Stimulated activated CD4-positive, alpha-beta T cell treated with anti-CD3 and anti-CD28 coated beads, TNF-alpha, amount 100 ng/mL, for 48 hours (primary cell): ENCODE measurements at places on chromosomes 12 and 14.

DNA sequence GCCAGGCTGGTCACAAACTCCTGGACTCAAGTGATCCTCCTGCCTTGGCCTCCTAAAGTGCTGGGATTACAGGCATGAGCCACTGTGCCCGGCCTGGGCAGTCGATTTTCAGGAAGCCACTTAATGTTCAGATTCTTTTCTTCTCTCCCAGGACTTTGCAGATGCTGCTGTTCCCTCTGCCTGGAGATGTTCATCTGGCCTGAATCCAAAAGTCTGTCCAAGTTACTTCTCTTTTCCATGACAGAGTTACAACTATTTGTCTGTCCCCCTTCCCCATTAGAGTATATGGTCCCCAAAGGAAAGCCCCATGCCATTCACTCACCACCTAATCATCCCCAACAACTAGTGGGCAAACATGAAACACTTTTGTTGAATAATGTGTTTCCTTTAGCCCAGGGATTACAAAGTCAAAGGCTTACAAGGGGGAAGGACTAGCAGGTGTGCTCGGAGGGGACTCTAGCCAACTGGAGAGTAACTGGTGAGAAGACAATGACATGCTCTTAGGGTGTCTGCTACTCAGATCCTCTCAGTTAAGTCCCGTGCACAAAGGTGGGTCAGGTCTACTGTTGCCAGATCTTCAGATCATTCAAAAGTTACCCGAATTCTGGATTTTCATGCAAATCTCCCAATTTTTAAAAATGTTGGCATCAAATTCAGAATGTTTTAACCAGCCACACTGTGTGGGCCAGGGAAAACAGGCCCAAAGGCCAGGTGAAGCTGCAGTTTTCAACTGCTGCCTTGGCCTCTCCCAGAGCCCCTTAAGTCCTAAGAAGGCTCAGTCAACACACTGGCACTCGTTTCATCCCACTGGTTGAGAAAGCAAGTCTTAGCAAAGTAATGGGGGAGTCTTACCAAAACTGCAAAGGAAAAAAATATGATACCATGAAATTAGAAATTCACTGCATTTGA is 29.6 kb downstream of the NUDT4 start:
- DNase-seq, result no peak

GRCh38 chr12:4243091-4243490 is 30.5 kb upstream of the CCND2 start:
- DNase-seq, result no peak

- DNase-seq, result no peak
Observed at GRCh38 chr14:71863049-71863448, 69.2 kb upstream of the RGS6 start.

GRCh38 chr12:40515041-40515816 is 177.0 kb upstream of the CNTN1 start:
- DNase-seq, result no peak

DNA sequence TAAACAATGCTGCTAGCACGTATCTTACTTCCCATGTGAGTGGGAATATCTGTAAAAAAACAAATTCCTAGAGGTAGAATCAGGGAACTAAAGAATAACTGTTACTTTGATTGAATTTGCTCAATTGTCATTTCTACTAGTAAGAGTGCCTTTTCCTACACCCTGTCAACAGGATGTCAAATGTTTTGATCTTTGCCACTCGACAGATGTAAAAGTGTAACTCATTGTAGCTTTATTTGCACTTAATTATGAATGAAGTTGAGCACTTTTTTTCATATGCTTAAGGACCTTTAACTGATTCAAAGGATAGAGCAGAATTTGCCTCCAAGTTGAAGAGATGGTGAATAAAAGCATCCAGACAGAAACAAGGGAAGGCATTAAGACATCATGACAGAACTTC is 104.5 kb downstream of the PPP1R12A start:
- DNase-seq, result no peak

DNA sequence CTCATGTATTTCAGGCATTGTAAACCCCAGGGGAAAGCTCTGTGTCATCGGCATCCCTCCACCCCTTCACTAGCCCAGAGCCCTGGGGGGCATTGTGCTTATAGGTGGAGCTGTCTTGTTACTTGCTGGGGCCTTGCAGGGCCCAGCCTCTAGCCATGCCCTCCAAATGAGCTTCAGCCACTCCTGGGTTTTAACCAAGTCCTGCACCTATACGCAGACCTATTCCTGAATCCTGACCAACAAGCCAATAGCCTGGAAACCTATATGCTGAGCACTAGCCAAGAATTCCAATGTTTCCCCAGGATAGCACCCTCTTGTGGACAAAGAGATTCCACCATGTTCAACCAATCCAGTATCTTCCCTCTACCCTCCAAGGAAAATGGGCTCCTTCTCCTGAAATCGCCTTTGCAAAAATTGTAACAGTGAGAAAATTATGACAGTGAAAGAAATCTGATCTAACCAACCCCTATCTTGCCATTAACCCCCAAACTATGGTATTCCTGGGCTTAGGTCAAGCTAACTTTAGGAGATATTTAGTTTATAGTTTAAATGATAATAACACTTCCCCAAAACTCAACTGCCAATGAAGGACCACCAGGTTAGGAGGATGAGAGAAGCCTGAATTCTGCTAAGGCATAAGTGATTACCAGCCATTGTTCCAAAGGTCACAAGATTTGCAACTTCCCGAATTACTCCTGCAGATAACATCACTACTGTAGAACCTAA is 55.5 kb downstream of the TTC7B start:
- no peak for DNase-seq

- no peak for DNase-seq
Observed at GRCh38 chr14:22549324-22549962, 39.6 kb downstream of the DAD1 start.

DNA sequence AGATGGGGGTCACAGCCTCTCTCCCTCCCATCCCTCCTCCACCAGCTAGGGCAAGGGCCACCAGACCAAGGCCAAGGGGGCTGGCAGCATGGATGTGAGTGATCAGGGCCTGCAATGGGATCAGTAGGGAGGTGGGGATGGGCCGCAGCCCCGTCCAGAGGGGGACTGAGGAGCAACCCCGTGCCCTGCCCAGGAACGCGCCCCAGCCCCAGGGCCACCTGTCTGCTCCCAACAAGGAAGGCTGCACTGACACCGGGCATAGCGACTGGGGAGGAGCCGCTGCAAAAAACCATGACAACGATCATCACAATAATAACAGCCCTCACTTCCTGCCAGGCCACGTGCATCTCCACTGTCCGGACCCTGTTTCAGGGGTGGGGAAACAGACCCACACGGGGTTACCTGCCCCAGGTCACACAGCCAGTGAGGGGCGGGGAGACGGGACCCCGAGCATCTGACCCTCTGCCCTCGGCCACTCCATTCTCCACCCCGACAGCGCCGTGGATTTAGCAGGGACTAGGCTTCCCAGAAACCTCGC is 24.3 kb downstream of the NCOR2 start:
- no peak for DNase-seq

- no peak for DNase-seq
Observed at GRCh38 chr12:67915335-67915851, 73.9 kb upstream of the IFNG-AS1 start.

DNA sequence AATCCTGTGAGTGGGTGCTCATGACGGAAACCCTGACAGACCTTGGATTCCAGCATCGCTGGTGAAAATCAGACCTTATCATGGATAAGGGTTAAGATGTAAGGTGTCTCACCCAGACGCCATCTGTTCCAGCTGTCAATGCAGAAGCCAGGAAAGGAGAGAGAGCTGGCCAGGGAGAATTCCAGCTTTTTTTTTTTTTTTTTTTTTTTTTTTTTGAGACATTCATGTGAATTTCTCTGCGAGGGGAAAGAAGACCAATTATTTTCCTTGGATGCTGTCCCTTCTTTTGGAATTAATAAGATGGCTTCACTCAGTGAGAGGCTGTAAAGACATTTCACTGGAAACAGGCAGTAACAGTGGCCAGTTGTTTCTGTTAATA is 1.8 kb downstream of the TRAF3 start:
- no peak for DNase-seq

DNA sequence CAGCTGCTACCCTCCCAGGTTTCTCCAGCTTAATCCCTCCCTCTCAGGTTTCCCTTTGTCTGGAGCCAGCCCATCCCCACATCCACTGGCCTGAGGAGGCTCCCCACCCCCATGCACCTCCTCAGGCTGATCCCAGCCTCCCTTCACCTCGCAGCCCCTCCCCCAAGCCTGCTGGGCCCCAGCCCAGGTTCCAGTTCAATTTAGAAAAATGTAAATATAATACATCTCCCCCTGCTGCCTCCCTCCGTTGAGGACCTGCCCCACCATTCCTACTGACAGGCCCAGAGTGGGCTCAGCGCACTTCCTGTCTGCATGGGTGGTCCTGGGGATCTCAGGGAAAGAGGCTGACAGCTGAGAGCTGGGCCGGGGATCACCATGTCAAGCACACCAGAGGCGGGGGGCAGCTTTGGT is 155.8 kb downstream of the NTF3 start:
- DNase-seq, result no peak

GRCh38 chr12:116200812-116201211 is 76.7 kb downstream of the MED13L start:
- DNase-seq, result no peak

GRCh38 chr12:121053706-121054105 is 14.7 kb upstream of the OASL start:
- DNase-seq, result no peak

DNA sequence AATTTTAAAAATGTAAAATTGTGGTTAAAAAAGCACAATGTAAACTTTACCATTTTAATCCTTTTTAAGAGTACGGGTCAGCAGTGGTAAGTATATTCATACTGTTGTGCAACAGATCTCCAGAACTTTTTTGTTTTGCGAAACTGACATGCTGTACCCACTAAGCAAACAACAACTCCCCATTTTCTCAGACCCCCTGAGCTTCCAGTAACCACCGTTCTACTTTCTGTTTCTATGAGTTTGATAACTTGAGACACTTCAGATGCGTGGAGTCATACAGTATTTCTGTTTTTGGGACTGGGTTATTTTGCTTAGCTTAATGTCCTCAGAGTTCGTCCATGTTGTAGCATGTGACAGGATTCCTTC is 38.0 kb downstream of the CHST11 start:
- DNase-seq, result no peak

- DNase-seq, result no peak
Observed at GRCh38 chr12:31594681-31595080, 3.7 kb upstream of the DENND5B start.

DNA sequence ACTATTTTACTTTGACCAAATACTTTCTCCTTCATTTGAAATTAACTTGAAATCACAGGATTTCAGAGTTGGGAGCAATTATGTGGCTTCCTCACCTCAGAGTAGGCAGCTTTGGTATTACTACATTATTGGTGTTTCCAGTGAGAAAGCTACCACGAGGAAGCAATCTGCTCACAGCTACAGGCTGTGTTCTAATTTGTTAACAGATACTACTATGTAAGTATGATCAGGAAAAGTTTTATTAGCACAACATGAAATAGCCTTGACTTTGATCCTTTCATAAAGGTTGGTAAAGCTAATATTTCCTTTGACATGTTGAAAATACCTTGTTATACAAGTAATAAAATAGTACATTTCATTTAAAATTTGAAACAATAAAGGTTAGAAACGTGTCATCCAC is 30.6 kb downstream of the TAOK3 start:
- no peak for DNase-seq

- no peak for DNase-seq
Observed at GRCh38 chr12:66859751-66860440, 181.0 kb upstream of the GRIP1 start.

DNA sequence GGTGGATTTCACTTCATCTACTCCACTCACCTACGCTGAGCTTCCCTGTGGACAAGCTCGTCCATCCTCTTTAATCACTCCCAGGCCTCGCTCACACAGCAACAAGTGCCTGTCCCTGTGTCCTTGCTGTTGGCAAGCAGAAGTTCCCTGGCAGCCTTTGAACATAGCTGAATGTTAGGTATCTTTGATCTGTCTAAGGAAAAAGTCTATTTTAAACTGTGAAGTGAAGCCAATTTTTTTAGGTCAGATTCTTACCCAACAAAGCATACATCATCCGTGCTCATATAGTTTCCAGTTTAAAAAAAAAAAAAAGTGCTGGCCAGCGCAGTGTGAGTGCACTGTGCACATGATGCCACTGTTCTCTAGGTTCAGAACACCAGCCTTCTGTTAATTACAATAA is 36.3 kb downstream of the PPP2R5C start:
- DNase-seq, result no peak

DNA sequence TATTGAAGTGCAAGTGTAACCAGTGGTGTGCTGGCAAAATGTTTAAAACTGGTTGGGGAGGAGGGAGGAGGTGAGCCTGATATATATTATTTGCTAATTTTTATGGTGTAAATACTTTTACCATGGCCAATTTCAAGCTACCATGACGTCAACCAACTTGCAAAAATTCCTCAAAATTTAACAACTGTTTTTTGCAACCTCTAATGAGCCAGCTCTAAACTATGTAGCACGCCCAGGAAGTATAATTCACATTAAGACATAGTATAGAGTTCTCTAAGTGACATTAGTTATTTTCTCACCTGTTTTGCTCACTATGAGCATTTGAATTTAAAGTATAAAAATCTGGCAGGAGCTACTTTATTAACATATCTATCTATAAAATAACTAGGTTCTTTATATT is 41.4 kb downstream of the ATL1 start:
- no peak for DNase-seq

DNA sequence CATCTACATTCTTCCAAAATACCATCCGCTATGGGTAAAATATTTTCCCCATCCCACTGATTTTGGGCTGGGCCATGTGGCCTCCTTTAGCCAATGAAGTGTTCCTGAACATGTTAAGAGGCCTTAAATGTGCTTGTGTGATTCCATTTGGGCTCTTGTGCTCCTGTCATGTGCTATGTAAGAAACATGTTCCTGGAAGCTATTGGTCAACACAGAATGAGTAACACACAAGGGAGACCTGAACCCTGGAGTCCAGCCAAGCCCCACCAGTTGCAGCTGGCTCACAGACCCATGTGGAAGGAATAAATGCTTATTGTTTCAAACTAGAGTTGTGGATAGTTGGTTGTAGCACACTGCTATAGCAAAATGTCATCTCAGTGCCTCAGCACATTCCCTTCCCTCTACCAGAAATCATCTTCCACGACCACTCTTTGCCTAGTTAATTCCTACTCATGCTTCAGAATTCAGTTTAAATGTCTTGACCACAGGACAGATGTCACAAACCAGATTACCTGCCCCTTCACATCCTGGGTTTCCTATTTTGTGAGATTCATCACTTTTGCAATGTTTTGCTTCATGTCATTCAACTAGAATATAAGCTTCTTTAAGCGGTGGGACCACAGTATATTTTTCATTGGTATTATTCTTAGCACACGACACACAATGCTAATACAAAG is 217.3 kb upstream of the EEA1 start:
- no peak for DNase-seq
